ENCODE measurements at places on chromosomes 12 and 14.

DNA sequence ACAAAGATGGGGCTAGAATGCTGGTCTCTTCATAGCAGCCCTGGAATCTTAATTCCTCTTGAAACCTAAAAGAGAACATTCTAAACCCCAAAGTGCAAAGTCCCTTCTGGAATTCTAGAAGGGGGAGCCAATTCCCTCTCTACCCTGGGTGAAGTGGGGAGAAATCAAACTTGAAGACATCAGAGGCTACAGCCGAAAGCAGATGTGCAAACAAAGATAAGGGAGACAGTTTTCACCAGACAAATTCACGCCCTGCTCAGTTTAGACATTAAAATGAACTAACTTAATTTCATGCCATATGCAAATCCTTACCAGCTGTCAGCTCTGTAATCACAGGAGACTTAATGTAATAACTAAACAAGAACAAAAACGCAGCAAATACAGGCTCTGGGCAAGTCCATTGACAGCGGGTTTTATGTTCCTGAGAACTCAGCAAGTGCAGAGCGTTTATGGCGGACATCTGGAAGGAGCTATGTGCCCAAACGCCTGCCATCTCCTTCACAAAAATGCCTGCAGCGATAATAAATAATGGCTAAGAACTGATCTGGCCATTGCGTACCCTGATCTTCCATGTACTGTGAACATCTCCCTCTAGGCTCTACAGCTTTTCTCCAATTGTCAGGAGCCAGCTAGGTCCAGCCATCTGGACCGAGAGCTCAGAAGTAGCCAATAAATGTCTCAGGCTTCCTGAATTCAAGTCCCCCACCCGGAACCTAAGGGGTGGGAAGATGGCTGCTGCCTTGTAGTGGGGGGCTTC, 19.1 kb upstream of the FICD start:
- DNase-seq, result no peak

DNA sequence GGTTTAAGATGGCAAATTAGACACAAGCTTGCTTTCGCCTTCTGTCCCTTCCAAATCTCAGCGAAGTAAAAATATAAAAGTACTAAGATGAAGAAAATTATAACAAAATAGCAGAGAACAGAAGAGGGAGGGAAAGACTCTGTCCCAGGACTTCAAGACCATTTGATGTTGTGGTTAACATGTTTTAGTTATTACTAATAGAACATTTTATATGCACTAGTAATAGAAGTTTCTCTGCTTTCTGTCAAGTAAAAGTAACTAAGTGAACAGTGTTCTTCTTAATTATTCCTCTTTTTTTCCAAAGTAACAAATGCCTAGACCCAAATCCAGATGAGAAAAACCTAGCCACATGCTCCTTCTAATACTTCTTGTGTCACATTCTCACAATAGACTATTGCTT, 85.1 kb upstream of the DAAM1 start:
- DNase-seq, result no peak

DNA sequence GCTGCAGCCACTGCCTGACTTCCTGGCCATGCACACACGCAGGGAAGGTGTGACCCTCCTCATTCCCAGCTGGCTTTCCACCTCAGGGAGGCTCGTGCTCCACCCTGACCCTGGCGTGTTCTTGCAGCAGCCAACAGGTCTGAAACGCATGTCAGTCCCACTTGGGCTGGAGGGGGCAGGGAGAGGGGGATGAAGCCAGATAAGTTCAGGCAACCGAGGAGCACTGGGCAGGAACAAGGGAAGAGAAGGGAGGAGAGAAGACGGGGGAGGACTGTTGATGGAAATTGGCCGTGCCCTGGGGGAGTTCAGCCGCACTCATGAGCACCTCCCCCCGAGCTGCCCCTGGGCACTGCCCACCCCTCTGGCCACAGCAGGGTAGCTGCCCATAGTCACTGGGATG, 182.4 kb upstream of the PRMT8 start:
- no peak for DNase-seq

- DNase-seq, result no peak
These were observed 7.4 kb upstream of the PTGES3 start for GRCh38 chr12:56695327-56696101.

GRCh38 chr12:10562306-10562933, 51.0 kb downstream of the MAGOHB start:
- no peak for DNase-seq

GRCh38 chr12:59708484-59708883, 112.7 kb downstream of the SLC16A7 start:
- no peak for DNase-seq

- DNase-seq, result no peak
These were observed 806.9 kb downstream of the GALC start for GRCh38 chr14:87185961-87186560.

- no peak for DNase-seq
These were observed 194.0 kb downstream of the FOXA1 start for GRCh38 chr14:37401093-37401492.

GRCh38 chr12:46702581-46703344, 123.0 kb downstream of the SLC38A4 start:
- no peak for DNase-seq

DNA sequence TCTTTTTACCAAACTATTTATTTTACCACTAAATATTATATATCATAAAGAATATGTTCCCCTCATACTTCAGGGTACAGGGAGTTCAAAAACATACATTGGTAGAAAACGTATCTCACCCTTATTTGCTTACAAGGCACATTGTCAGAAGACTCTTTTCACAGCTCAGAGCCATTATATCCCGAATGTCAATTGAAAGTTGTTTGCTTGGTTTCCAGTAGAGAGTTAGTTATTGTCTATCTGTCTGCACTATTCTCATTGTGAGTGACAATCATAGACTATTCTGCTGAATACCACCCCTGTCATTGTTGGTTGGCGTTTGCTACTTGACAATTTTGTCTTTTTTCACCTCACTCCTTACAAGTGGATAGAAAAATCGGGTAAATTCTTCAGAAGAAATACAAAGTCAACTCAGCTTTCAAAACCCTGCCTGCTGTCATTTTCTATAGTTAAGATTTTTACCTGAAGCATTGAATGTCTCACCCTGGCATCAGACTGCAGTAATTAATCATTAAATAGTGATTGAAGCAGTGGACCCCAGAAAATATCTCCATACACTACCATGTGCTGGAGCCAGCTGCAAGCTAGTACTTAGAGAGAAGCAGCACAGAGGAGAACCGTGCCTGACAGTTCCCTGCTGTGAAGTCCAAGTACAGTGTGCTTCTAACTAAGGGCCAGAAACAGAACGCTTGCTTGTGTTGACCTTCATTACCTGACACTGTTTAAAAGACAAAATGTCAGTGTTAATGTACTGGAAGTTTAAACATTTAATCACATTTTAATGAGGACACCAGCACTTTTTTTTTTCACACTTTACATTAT, 510.6 kb downstream of the RERGL start:
- no peak for DNase-seq

DNA sequence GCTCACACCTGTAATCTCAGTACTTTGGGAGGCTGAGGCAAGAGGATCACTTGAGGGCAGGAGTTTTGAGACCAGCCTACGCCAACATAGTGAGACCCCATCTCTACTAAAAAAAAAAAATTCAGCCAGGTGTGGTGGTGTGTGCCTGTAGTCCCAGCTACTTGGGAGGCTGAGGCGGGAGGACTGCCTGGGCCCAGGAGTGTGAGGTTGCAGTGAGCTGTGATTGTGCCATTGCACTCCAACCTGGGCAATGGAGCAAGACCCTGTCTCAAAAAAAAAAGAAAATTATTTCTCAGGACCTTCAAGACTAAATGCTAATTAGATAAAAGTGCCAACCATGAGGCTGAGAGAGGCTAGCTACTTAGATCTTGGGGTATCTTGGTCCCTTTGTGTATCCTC, 23.5 kb downstream of the OTUB2 start:
- no peak for DNase-seq

DNA sequence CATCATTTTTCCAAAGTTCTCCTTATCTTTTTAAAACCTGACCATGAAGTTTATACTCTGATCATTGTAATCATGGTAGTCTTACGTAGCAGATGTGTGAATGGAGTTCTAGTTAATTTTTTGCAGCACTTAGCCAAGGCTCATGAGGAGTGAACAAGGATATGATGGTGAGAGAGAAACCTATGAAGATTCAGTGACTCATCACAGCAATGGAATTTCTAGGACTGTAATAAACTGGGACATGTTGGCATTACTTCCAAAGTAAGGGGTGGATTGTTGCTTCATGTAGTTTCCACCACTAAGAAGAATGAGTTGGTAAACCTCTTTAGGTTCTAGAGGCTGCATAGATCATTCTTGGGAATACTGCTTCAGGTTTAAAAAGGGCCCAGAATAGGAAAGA, 102.7 kb downstream of the LRRIQ1 start:
- no peak for DNase-seq

DNA sequence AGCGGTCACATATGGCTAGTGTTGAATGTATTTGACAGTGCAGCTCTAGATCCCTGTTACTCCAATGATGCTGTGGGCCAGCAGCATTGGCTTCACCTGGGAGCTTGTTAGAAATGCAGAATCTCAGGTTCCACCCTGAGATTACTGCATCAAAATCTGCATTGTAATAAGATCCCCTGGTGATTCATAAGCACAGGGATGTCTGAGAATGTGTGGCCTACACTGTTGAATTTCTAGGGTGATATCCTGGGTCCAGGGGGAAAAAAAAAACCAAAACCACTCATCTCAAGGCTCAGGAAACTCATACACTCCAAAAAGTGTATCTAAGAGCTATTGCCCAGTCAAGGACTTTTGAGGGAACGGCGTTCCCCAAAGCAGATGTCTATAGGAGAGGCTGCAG, 196.8 kb downstream of the PPM1H start:
- no peak for DNase-seq

DNA sequence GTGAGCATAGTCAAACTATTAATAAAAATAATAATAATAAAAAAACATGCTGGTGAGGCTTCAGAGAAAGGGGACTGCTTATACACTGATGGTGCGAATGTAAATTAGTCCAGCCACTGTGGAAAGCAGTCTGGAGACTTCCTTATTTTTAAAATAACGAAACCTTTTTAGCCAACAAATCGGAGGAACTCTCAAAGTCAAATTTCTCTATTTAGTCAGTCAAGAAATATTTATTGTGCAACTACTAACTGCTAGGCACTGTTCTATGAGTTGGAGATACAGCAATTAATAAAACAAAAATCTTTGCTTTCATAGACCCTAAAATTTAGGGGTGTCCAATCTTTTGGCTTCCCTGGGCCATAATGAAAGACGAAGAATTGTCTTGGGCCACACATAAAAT, 10.8 kb downstream of the TAOK3 start:
- DNase-seq, result no peak

DNA sequence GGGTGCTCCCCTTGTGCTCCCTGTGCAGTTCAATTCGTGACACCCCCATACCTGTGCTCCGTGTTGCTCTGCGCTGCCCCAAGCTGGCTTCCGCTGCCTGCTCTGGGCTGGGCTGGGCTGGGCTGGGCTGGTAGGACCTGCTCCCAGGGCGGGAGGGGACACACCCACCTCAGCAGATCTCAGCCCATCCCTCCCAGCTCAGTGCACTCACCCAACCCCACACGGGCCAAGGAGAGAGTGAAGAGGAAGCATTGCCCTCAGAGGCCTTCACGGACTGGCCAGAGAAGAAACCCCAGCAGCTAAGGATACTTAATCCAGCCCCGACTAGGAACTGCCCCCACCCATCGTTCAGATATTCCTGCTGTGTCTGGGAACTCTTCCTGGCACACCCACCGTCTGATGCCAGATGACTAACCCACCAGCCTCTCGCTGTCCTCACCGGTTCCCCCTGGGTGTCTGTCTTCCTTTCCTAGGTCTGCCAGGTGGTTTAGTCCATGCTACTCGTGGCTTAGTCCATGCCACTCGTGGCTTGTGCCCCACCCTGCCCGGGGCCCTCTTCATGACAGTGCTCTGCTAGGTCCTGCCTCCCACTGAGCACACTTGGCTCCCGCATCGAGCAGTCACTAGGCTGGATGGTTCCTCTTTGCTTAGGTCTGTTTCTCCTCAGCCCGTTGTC, at the start of gene LPAR5:
LPAR5 (minus strand) TSS at position 104 of the 676 bp plus-strand sequence. CDS start 14,711 bp downstream, outside the sequence.
- DNase-seq, result no peak

DNA sequence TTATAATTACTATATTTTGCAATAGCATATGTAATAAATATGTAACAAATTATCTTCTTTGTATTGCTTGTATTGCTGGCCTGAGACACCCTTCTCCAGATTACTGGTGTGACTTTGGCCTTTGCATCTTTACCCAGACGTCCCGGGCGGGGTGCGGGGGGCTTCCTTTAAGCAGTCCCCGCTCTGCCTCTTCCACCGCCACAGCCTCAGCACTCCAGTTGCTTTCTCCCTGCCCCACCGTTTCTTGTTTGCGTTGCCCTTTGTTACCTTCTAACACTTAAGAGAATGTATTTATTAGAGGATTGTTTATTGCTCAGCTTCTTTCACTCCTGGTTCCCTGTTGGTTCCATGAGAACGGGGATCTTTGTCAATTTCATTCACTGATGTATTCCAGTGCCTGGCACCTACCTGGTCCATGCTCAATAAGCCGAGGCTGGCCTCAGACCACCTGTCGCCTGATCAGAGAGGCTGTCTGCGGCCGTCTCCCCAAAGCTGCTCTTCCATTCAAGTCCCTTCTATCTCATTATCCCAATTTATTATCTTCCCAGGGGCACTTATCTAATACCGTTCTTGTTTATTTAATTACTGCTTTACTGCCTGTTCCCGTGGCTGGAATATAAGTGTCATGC, 100.5 kb upstream of the RFLNA start:
- peak; percentile 55 for DNase-seq

DNA sequence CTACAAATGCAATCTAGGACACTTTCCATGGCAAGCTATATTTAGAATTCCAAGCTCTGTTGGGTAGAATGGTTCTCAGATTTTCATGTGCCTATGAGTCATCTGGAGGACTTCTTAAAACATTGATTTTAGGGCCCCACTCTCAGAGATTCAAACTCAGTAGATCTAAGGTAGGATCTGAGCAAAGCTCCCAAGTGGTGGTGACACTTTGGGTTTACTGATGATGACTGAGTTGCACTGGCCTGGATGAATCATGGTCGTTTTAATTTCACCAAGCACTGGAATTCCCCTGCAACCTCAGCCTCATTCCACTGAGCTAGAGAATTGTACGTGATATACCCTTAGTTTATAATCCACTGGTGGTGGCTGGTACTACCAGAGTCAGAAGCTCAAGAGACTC, 86.5 kb downstream of the PPM1H start:
- no peak for DNase-seq

DNA sequence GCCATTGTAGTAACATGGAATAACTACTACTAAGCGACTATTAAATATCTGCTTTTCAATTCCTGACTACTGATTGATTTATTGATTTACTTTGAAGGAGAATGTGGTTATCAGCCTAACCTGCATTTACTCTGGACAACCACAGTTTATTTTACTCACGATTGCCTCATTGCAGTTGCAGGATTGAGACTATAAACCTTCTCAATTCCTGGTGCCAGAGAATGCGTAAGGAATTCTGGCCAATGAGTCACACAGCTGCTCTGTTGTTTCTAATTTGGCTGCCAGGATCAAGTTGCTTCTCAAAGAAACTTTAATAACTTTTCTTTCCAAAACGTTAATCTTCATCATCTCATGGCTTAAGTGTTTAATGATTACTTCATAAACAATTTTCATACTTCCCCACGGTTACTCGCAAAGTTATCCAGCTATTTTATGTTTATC, 13.1 kb upstream of the TMTC1 start:
- no peak for DNase-seq
